KG1 (cell line): ENCODE measurements at places on chromosomes 13 and 19.

DNA sequence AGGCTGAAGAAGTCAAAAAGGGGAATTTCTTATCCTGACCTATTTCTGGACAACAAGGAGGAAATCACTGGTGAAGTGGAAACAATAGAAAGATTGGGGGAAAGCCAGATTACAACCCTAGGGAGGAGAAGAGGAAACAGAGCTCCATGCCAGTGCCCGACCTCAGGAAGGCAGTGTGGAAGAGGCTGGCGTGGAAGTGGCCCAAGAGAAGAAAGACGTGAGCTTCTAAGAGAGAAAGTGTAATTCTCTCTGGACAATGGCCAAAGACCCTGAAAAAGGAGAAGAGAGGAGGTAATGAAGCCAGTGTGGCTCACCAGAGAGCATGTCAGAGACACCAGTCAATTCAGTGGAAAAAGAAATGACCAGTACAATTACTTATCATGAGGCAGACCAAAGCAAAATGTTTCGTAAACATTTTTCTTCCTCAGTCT is 52.6 kb upstream of the URAD start:
- no peak for DNase-seq

- DNase-seq: no peak
Observed at GRCh38 chr19:45186509-45187334, 8.1 kb downstream of the BLOC1S3 start.

DNA sequence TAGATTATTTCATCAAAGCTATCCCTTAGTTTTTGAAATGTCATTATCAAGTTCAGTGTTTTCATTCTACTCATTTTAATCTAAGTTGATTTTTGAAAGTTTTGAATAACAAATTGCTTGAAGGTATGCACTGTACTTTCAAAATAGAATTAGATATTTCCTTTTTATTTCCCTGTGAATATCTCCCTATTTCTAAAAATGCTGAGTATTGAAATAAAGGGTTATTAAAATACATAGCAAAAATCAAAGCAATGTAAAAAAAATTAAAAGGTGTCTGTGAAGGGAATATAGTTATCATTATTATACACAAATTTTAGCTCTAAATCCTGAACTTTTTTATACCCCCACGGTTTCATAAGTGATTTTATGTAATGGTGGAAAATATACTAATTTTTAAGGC is 967.8 kb downstream of the PCDH9 start:
- no peak for DNase-seq

DNA sequence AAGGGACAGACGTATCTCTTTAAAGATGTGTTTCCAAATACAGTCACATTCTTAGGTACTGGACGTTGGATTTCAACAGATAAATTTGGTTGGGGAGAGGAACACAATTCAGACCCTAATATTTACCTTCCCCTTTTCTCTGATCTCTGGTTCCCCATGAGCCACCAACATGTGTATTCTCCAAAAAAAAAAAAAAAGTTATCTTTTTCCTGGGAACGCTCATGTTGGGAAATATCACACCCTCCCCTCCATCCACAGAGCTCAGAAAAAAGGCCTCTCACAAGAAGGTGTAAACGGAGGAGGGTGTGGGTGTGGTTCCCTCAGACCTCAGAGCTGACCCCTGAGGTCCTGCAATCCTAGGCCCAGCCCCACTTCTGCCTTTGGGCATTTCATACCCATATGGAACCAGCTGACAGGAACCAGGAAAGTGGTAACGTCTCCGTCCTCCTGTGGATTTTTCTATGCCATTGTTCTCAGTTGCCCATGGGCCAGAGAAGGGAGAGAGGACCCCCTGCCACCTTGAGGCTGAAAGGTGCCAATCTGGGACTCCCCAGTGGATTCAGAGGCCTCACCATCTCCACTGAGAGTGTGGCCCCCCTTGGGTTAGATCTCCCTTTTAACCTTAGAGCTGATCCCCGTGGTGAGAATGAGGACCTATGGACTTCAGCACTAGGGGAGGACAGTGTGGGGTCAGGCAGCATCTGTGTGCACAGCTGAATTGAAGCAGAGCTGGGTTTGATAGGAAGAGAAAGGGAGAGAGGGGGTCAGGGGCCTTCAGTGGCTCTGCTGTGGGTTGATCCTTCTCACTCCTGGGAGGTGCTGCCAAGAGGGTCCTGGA is 8.4 kb upstream of the SIGLEC12 start:
- no peak for DNase-seq

GRCh38 chr13:112894423-112894672 is 74.7 kb upstream of the MCF2L start:
- no peak for DNase-seq

DNA sequence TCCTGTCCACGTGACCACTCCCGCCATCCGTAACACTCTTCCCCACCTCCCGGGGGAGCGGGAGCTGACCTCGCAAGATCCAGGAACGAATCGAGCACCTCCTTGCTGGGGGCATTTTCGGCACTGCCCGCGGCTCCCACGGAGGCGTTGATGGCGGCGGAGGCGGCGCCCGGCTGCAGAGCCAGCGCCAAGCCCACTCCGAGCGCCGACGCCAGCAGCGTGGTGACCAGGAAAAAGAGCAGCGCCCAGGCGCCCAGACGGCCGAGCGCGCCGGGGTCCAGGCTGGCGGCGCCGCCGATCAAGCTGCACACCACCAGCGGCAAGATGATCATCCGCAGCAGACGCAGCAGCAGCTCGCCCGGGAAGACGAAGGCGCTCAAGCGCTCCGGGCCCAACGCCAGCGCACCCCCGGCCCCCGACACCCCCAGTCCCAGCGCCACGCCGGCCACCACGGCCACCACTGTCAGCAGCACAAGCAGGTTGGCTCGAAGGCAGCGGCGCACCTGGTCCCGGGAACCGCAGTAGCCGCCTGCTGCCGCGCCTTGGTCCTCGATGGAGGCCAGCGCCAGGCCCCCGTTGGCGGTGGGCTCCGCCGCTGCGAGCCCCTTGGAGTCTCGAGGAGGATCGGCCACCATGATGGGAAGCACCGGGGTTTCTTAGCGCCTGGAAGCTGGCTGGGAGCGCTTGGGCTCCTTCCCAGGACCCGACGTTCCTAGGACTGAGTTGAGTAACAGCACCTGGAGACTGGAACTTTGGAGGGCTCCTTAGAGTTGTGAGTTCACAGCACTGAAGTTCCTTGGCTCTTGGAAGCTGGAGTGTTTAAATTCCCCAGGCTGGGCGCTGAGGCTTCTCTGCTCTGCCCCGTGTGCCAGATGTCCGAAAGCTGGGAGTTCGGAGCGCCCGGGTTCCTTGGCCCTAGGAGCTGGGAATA is 798 bp downstream of the SLC1A5 start:
- peak; percentile 30 for DNase-seq

GRCh38 chr13:102100234-102100633 is 301.6 kb downstream of the FGF14 start:
- DNase-seq: no peak

GRCh38 chr13:76795701-76796695 is 90.2 kb downstream of the KCTD12 start:
- no peak for DNase-seq

DNA sequence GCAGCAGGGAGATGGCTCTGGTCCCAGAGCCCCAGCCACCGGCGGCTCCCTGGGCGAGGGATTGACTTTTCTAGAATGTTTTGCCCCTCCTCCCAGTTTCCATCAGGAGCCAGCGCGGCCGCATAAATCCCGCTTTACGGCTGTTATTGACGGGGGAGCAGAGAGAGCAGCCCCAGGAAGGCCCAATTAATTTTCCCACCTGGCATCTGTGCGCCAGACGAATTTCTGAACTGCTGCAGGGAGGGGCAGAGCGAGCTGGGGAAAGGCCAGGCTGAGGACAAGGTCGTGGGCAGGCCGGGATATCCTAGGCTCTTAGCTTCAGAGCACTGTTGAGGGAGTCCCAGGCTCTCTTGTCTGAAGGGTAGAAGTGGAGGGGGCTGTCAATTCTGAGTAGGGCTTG is 24.7 kb downstream of the ZNRF4 start:
- DNase-seq: no peak

DNA sequence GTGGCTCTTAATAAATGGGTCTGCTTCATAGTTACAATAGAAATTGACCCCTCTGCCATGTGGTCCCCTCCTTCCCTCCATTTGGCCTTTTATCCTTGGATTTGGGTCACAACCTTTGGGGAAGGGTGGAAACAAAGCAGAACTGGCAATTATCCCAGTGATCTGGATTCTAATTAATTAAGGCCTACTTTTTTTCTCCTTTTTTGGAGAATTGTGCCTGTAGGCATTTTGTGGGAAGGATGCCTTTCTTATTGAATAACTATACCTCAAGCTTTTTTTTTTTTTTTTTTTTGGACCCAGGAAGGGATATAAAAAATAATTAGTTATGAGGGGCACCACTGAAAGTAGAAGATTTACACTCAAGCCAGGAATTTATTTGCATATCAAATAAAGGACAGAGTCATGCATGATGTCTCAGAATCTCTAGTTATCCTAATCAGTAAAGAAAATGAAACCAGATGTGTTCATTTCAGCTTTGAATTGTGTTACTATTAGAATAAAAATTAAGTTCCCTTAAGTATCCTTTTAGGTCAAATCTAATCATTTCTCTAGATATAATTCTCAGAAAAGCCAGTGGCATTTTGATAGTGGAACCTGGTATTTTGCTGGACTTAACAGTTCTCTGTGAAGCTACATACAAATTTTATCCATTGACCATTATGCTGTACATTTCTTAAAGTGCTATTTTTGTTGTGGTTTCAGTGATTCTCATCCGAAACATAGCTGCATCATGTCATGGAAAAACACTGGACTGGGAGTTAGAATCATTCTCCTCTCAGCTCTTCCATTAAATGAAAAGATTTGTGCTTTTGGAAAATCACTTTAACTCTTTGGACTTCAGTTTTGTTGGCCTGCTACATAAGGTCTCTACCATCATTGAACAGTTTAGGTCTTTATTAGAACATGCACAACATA is 129.3 kb downstream of the KCNRG start:
- DNase-seq: no peak

- peak; percentile 35 for DNase-seq
Observed at GRCh38 chr19:49017666-49018351, 918 bp upstream of the LHB start.

DNA sequence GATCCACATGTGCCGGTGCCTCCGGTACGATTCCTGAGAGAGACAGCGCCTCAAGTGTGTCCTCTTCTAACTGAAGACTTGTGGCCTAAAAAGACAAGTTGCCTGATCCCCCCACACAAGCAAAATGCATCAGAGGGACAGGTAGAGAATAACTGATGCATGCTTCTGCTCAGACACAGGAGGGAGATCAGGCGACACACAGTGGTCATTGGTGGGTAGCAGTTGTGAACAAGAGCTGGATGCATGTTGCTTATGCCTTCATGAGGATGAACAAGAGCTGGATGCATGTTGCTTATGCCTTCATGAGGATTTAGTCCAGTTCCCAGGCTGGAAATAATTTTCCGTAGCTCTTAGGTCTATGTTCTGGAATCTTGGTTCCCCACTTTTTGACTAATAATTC is 505.6 kb downstream of the MYO16 start:
- no peak for DNase-seq

- DNase-seq: peak; percentile 43
Observed at GRCh38 chr13:113741191-113741668, 17.8 kb upstream of the TMEM255B start.

GRCh38 chr13:93460005-93460404 is 233.4 kb downstream of the GPC6 start:
- DNase-seq: no peak

DNA sequence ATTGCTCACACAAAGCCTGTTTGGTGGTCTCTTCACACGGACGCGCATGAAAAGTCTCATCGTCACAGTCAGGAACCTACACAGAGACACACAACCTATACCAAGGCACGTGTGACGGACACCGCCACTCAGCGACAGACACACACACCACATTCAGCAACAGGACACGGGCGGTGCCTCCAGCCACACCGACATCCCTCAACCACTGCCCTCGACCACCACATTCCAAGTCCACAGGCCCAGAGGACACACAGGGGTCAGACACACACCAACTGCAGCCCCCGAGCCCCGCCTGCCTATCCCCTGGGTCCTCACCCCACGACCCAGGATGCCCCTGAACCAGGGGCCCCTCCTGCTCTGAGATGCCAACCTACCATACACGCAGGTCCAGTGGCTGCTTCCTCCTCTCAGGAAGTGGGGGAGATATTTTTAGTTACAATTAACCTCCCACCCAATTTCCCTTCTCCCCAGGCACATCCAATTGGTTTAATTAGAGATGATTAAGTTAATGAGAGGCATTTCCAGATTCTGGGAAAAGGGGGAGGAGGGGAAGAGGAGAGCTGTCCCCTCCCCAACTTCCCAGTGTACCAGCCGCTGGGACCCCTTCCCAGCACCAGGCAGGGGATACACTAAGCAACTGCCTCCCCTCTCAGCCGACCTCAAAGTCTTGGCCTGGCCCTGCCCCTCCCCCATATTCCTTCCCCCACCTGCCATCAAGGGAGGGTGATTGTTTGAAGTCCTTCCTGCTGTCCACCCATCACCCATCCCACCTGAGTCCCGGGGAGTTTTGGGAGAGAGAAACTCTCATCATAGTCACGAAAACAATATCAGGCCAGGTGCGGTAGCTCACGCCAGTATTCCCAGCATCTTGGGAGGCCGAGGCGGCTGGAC is 20.4 kb downstream of the MEIS3 start:
- DNase-seq: no peak

GRCh38 chr13:80001510-80001842 is 339.4 kb downstream of the SPRY2 start:
- DNase-seq: no peak

GRCh38 chr19:58538257-58539168 is 5.4 kb upstream of the TRIM28 start:
- DNase-seq: no peak

DNA sequence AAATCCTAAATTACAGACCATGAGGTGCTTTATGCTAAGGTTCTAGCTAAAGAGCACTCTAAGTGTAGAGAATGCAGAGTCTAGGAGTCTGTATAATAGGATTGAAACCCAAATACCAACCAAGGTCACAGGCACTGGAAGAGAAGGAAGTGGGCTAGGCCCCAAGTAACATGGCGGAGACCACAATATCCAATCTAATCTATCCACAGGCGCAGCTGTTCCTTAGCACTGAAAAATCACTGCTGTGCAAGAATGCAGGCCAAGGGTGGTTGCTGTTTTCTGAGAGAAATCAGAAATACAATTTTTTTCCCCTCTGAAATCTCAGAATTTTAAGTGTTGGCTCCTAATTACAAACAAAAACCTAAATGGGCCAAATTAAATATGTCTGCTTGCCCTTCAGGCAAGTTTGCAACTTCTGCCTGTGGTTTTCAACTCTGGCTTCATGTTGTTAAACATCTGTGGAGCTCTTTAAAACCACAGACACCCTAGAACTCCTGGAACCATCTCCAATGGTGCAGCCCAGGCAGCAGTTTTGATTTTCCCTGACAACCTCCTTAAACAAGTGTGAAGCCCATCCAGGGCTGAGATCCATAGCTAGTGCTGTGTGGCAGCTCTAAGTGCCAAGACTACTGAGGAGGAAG is 6.1 kb downstream of the RANBP3 start:
- no peak for DNase-seq

DNA sequence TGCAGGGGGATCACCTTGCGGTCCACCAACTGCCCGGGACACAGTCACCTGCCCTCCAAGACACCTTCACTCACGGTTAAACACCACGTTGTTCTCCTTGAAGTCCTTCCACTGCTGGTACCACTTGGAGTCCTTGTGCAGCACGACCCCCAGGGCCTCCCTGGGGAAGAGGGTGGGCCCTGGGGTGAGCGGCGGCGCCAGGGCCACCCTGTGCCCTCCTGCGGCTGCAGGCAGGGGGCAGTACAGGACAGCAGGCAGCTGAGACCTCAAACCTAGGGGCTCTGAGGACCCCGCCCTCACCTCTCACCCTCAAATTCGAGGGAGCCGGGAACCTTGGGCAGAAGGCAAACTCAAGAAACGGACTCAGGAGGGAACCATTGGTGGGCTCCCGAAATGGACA is 7.5 kb upstream of the CTXN1 start:
- no peak for DNase-seq
